ENCODE measurements at places on chromosomes 6 and 20.

- no peak for DNase-seq
These were observed 228.3 kb downstream of the NRN1 start for GRCh38 chr6:5778317-5778857.

- DNase-seq = no peak
These were observed 963 bp downstream of the DDRGK1 start for GRCh38 chr20:3203315-3204123.

DNA sequence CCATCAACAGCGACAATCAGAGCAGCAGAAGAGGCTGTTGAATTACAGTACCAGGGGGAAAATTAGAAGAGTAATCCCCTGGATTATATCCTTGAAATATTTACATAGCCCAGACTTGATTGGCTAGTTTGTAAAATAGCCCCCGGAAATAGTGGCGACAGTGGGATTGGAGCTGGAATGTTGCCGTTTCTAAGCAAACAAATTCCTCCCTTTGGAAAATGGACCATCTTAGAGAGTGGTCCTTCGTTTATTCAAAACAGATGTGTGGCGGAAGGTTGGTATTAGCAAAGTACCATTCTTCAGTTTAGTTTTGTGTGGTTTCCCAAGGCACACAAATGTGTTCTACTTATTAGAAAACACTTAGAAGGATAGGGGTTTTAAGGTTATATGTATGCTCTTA, 4.5 kb upstream of the EPB41L2 start:
- DNase-seq = no peak

- DNase-seq = no peak
These were observed 2177.4 kb upstream of the DEFB115 start for GRCh38 chr20:29079769-29080690.

- DNase-seq = no peak
These were observed 31.6 kb downstream of the AHI1 start for GRCh38 chr6:135465903-135466302.

- DNase-seq = no peak
These were observed 59.3 kb upstream of the CARMIL1 start for GRCh38 chr6:25219917-25220278.

- no peak for DNase-seq
These were observed 58.1 kb downstream of the ASXL1 start for GRCh38 chr20:32416206-32416605.

DNA sequence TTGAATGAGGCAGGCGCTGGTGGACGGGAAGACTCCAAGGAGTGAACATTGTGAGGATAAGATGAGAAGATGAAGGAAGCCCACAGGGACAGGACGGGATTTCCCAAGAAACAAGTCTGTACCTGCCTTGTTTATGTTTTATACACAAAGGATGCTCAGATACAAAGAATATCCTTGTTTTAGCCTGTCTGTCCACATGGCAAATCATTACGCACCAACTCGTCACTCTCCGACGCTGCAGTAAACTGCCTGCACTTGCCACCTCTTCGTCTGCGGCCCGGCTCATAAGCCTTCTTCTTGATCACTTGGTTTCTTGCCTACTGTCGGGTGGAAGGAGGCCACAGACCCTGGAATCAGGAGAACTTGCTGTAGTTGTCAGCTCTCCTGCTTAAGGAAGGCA, 85.4 kb downstream of the CD83 start:
- DNase-seq = no peak

DNA sequence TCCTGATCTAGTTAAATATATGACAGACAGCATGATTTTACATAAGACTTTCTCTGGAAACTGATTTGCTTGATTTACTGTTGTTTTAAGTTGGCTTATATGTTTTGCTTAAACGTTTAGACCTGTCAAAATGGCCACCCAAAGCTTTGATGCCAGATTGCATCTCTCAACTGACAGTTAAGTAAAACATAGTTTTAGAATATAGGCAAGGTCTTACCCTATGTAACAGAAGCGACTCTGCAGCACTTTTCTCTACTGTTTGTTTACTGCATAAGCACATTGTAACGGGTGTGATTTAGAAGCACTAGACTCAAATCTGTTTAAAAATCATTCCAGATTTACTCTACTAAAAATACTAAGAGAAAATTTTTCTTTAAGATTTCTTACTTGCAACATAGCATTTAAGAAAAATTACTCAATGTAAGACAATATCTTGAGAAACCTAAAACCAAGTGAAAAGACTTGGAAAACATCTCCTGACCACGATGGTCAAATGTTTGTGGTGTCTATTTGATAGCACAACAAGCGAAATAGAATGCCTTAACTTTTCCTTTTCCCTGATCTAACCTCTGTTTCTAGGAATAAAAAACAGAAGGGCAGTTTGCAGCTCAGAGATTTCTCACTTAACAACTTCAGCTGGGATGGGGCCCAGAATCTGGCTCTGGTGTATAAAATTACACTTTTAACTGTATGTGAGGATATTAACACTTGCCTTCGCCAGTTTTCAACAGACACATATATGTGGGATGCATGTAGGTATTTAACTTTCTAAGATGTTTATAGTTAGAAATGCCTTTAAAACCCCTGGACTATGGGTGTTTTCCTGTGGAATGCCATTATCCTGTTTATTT, 47.4 kb downstream of the AIG1 start:
- no peak for DNase-seq

DNA sequence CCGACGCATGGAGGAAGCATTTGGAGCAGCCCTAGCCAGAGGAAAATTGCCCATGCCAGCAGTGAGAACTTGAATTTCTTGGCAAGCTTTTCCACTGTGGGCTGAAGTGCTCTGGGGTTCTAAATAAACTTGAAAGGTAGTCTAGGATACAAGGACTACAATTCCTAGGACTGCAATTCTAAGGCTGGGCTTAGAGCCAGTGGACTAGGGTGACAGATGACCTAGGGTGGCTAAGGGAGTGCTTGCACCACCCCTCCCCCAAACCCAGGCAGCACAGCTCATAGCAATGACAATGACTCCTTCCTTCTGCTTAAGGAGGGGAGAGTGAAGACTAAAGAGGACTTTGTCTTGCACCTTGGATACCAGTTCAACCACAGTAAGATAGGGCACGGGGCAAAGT, 122.3 kb downstream of the THBS2 start:
- DNase-seq = no peak

GRCh38 chr6:170028629-170029345, 262.1 kb downstream of the DLL1 start:
- no peak for DNase-seq

DNA sequence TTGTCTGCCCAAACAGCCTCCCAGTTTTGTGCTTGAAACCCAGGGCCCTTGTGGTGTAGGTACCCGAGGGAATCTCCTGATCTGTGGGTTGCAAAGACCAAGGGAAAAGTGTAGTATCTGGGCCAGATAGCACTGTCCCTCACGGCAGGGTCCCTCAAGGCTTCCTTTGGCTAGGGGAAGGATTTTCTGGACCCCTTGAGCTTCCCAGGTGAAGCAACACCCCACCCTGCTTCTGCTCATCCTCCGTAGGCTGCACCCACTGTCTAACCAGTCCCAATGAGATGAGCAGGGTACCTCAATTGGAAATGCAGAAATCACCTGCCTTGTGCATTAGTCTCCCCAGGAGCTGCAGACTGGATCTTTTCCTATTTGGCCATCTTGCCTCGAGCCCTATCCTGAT, 791.8 kb upstream of the MANEA start:
- DNase-seq = no peak

DNA sequence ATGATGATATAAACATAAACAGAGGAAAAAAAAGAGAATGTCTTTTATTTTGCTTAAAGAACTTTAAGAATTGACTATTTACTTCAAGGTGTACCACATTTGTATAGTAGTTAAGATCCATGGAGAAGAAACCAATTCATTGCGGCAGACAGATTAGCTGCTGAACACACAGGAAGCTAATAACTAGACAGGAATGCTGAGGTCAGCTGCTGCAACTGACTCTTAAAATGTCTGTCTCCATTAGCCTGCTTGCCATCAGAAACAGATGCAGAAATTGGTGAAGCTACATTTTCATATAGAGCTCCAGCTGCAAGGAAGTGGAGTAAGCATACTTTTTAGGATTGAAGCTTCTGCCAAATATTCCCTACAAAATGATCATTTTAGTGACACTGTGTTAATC, 939.5 kb downstream of the EPHA7 start:
- DNase-seq = no peak

DNA sequence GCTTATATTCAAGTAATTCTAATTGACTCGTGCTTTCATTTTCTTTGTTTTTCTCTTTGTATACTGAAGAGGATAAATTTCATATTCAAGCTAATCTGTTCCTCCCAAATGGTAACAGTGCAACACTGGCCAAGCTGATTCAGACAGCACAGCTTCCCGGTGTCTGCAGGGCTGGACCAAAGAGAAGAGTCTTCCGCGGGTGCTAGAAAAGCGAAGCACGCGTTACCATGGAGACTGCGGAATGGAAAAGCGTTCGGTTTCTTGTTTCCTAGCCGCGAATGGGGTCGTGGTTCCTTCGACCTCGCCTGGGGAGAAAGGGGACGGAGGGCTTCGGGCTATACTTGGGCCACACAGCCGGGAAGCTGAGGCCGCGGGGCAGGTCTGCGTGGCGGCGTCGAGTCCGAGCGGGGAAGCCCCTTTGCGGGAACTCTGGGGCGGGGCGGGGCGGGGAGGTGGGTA, 6.2 kb upstream of the ZNF311 start:
- DNase-seq = no peak

DNA sequence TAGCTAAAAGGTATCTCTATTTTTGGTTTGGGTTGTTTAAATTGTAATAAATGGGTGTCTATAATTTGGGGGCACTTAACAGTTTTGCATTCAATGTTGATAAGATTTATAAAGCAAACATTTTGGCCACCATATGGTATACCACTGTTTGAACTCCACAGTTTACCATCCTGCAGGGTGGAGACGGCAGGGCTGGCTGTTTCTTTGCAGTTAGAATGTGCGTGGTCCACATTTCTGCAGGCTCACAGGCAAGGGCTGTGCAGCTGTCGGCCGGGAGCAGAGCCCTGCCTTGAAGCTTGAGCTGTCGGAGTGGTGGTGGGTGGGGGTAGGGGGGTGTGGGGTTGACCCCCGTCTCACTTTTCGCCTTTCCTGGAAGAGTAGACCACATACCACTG, 135.9 kb downstream of the CDH4 start:
- DNase-seq = no peak

DNA sequence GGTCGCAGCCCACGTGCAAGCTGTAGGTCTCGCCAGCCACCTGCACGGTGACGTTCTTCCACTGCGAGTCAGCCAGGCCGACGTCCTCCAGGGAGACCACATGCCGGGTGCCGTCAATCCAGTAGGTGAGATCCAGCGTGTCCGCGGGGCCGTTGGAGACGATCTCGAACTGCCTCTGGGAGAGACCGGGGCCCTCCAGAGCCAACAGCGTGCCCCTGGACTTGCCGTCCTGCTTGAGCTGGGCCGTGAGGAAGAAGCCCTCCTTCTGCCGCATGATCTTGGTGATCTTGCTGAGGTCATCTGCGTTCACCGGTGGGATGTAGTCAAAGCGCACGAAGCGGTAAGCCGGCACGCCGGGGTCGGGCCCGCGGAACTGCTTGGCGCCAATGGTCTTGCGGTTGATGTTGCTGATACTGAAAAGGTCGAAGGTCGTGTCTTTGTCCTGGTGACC, 5.1 kb downstream of the THBS2 start:
- DNase-seq = no peak

- no peak for DNase-seq
These were observed 31.1 kb upstream of the CFAP206 start for GRCh38 chr6:87376643-87377042.

GRCh38 chr20:62105592-62105991, 16.7 kb upstream of the LSM14B start:
- no peak for DNase-seq

GRCh38 chr6:159311618-159312017, 142.4 kb downstream of the FNDC1 start:
- no peak for DNase-seq

DNA sequence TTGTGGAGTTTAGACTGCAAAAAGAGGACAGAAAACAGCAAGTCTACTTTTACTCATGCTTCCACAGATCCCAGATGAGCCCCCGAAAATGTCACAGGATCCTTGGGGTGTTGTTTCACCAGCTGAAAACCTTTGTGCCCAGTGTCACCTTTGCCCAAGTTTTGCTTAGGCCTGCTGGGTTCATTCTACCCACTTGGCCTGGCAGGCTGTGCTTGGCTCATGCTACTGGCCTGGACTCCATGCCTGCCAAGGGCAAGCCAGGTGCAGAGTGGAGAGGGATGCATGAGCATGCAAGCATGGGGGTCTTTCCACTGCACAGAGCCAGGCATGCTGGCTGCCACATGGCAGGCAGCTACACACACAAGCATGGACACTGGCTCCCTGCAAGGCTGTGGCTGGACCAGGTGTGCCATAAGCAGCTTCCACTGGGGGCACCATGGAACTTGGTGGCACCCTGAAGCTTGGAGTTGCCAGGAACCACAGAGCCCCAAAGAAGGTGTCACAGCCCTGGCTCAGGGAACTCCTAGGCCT, 1082.0 kb downstream of the KHDRBS2 start:
- DNase-seq = no peak

- no peak for DNase-seq
These were observed 37.2 kb downstream of the SLC22A2 start for GRCh38 chr6:160221423-160221822.

GRCh38 chr20:24461848-24462247, 7.6 kb upstream of the SYNDIG1 start:
- DNase-seq = no peak

- no peak for DNase-seq
These were observed 75.8 kb downstream of the PSMG4 start for GRCh38 chr6:3334555-3334954.

DNA sequence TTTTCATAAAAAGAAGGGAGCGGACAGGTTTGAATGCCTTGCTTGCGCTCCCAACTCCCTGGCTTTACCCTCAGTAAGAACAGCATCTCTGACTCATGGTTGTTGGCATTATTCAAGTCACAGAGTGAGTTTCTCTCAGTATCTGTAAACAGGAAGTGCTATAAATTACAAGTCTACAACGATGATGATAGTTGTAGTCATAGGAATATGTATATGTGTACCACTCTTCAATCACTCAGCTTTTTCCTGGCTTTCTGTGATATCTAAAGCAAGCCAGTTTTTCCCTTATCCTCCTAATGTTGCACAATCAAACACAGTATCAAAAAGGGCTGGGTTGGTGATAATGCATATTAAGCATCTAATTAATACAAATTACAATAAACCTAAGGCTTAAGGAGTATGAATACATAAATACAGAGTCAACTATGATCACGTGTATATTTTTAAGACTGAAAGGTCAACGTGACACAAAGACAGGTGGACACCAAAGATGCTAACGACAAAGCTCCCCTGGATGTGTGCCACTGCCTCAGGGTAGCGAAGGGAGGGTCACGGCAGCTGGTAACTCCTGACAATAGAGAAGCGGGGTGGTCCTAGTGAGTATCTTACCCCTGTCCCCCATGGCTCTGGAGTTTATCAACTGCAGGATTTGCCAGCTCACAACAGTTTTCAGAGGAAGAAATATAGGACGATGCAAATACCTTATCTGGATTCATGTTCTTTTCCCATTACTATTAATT, 202.8 kb downstream of the BTBD9 start:
- no peak for DNase-seq

DNA sequence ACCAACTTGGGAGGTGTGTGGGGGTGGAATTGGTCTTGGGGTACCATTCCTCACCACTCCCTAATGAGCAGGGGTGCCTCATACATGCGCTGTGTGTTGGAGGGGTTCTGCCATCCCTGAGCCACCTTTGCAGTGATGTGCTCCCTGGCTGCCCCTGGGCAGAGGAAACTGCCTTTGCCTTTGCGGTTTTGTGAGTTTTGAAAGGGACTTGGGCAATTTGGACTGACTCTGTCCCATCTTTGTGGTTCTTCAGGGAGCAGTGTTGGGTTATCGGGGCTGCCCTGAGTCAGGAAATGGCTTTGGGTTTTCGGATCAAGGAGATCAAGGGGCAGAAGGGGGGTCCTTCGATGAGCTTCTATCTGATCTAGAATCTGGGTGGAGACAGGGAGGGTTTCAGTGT, 3.9 kb upstream of the PHACTR3 start:
- no peak for DNase-seq
